Activated T-cell treated with anti-CD3 and anti-CD28 coated beads, Interleukin-2, amount 50 U/mL, for 72 hours (primary cell): ENCODE measurements at places on chromosomes 4 and X. TPM values are rescaled to one million over a fixed set of nuclear protein-coding genes. Genes with fewer than 3 reads are reported as not detected.

Gene LRP2BP
- total RNA-seq: 0.51 TPM

Gene SLC9A7
- 23.0 TPM for total RNA-seq

Gene CCSER1
- total RNA-seq: not detected

Gene NLGN3
- total RNA-seq: 2.9 TPM

- no peaks in the 10 kb centered on the region for H3K27me3 ChIP-seq
- H3K36me3 ChIP-seq: no peaks in the 10 kb centered on the region
- H3K4me1 ChIP-seq: peaks cover 44% of the 10 kb centered on the region
- H3K27ac ChIP-seq: no peak overlapping the region
- DNase-seq: no peak
Observed at GRCh38 chr4:158783785-158784184, 15.0 kb downstream of the FNIP2 start.

- DNase-seq: peak; percentile 75
- H3K4me1 ChIP-seq: peaks cover 65% of the 10 kb centered on the region
- no peaks in the 10 kb centered on the region for H3K27me3 ChIP-seq
- no peaks in the 10 kb centered on the region for H3K36me3 ChIP-seq
- H3K27ac ChIP-seq: peak overlapping the region; percentile 99
Observed at GRCh38 chr4:2570551-2571222, 34.2 kb downstream of the FAM193A start.

DNA sequence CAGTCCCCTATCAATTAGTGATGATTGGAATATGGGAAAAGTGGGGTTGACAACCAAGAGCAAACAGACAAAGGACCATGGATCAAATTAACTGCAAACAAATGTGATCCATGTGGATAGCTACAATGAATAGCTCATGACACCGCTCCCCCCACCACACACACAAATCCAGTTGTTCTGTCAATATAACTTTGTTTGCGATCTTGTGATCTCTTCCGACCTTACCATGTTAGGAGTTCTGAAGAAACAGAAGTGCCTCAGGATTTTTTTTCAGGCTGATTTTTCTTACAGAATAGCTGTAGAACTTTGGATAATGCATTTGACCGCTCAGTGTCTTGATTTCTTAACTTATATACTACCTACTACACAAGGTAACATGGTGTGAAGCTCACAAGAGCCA lies 116.6 kb downstream of the SH2D1A start:
- no peak for DNase-seq
- H3K36me3 ChIP-seq: no peaks in the 10 kb centered on the region
- H3K27ac ChIP-seq: no peak overlapping the region
- no peak overlapping the region for H3K4me3 ChIP-seq

DNA sequence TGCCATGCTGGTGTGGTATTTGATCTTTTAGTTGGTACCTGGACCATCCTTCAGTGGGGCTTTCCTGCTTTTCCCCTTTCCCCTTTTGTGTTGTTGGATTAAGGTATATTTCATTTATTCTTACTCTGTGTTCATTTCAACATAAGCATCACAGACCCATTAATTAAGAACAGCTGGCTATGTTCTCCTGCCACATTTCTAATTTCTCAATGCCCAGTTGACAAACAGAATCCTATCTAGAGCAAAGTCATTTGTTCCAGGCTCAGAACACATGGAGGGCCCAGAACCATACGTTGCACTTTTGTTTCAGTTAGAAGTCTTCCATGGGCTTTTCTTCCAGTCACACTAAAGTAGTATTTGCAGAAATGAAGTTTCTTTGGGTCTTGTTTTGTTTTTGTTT lies 46.1 kb upstream of the EOLA2 start:
- peaks cover 10% of the 10 kb centered on the region for H3K27me3 ChIP-seq
- DNase-seq: no peak
- H3K27ac ChIP-seq: no peak overlapping the region

- no peaks in the 10 kb centered on the region for H3K36me3 ChIP-seq
- no peaks in the 10 kb centered on the region for H3K4me1 ChIP-seq
- no peak overlapping the region for H3K4me3 ChIP-seq
- no peak overlapping the region for H3K27ac ChIP-seq
- H3K27me3 ChIP-seq: no peaks in the 10 kb centered on the region
- no peak for DNase-seq
Observed at GRCh38 chr4:24742773-24743172, 52.6 kb upstream of the SOD3 start.

DNA sequence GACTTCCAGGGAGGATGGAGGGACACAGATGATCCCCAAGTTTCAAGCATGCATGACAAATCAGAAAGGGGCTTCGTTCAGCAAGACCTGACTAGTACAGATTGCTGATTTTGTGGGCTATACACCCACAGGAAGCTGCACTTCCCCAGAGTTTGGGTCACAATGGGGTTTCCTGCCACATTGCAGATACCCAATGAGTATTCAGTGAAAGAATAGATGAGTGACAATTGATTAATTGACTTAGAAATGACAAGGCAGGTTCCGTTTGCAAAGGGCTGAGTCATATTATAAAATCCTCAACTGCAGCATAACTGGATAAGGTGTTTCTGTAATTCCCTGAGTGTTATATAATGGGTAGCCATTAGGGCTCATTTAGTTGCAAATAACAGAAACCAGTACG lies 146.6 kb upstream of the TBL1X start:
- H3K27me3 ChIP-seq: no peaks in the 10 kb centered on the region
- H3K4me1 ChIP-seq: peaks cover 16% of the 10 kb centered on the region
- no peaks in the 10 kb centered on the region for H3K36me3 ChIP-seq

DNA sequence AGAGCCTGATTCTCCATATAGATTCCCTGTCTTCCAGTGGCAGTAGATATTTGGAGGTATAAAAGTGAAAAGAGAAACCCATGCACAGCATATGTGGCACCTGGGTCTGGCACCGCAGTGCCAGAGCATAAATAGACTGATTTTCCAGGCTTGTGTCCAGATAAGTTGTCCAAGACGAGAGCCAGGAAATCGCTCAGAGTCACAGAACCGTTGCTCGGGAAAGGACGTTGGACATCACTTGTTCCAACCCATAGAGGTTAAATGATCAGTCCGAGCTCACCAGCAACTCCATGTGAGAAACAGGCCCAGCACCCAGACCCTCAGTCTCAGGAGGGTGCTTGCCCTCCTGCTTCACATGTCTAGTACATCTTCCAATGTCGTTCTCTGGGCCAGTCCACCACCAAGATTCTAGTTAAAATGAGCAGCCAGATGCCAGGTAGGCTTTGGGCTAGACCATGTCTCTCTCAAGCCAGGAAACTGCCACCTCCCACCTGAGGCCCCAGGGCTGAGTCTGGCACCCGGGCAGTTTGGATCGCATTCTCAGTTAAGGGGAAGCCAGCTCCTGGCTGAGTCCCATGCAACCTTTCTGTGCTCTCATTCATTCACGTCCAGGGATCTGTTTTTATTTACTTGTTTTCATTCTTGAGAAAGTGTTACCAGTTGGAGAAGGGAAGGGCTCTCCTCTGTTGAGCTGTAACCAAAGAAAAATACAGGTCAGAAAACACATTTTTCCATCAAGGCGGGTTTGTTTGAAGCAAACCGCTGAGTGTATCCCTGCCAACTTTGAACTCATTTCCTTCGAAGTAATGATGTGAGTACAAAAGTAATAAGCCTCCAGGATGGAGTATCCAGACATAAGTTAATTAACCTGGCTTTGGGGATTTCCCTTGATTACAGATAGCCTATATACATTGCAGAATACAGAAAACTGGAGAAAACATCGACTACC lies 91.7 kb downstream of the PHOX2B start:
- no peaks in the 10 kb centered on the region for H3K4me1 ChIP-seq
- no peak overlapping the region for H3K4me3 ChIP-seq
- no peak overlapping the region for H3K27ac ChIP-seq
- no peaks in the 10 kb centered on the region for H3K36me3 ChIP-seq
- H3K27me3 ChIP-seq: peaks cover 16% of the 10 kb centered on the region
- DNase-seq: no peak

- H3K4me1 ChIP-seq: no peaks in the 10 kb centered on the region
- DNase-seq: no peak
- H3K27me3 ChIP-seq: peaks cover 21% of the 10 kb centered on the region
- no peak overlapping the region for H3K4me3 ChIP-seq
- no peak overlapping the region for H3K27ac ChIP-seq
Observed at GRCh38 chrX:11525685-11526084, 140.0 kb downstream of the ARHGAP6 start.

DNA sequence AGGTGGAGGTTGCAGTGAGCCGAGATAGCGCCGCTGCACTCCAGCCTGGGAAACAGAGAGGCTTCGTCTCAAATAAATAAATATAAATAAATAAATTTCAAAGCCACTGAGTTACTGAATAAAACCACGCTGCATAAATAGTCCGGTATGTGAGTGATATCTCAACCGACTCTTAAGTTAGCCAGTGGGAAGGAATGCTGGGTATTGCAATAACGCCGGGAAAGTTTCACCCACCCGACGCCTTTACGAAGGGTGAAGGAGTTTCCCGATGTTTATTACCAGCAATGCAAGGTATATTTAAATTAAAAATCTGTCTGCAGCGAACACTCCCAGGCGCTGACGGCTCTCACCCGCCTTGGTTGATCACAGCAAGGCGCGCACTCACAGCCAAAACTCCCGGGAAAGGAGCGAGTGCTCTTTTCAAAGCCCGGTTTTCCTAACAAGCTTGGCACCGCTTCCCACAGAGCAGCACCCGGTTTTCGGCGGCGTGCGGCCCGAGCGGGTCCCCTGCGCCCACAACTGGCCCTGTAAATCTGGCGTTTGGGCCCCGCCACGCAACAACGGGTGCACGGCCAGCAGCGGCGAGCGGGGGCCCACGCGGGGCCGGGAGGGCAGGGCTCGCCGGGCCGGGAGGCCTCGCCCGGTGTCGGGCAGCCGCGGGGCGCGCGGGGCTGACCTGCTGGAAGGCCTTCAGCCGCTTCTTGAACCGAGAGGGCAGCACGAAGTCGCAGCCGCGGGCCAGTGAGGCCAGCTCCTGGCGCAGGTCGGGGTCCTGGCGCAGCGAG lies 13.7 kb downstream of the PPP2R3B start:
- H3K27ac ChIP-seq: no peak overlapping the region
- peaks cover 1% of the 10 kb centered on the region for H3K36me3 ChIP-seq
- peaks cover 24% of the 10 kb centered on the region for H3K4me1 ChIP-seq

DNA sequence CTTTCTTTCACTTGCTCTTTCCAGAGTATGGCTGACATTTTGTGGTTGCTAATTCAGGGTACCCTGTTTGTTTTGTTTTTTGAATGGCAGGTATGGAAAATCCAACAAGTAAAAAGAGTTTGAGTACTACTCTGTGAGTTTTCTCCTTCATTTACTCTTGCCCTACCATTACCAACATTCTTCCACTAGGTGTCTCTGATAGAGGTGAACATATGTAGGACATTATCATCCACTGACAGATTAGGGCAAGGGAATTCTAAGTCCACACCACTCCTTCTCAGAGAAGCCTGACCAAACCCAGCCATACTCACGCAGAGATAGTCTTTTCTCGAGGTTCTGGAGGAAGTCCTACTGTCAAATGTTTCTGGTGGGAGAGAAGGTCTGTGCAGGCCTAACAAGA lies 36.7 kb upstream of the HDAC8 start:
- no peak for DNase-seq
- peaks cover 3% of the 10 kb centered on the region for H3K4me1 ChIP-seq
- H3K36me3 ChIP-seq: peaks cover 5% of the 10 kb centered on the region
- H3K4me3 ChIP-seq: no peak overlapping the region
- peaks cover 60% of the 10 kb centered on the region for H3K27me3 ChIP-seq
- no peak overlapping the region for H3K27ac ChIP-seq

DNA sequence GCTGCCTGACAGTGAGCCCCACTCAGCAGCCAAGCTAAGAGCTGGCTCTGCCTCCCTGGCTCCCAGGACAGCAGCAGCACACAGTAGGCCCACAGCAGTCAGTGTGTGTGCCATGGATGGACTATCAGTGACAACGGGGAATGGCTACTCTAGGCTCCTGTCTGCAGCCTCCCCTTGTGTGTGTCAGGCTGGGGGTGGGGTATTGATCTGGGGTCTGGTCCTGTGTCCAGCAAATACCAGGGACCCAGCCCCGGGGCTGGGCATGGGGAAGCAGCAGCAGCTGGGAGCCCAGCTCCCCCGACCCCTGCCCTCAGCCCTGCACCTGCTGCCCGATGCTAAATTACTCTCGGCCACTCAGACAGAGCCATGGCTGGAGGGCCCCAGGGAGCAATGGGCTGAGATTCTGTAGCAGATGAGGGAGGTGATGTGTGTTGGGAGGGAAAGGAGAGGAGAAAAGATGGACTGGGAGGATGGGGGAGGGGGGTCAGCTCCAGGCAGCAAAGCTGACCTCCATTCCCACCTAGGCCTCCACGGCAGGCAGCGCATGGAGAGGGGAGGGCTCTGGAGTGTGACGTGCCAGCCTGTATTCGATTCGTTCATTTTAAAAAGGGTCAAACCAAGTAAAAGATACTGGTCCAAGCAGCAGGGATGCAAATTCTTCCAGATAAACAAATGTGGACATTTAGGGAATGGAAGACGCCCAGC lies 61.3 kb upstream of the CRMP1 start:
- no peak for DNase-seq
- H3K27ac ChIP-seq: no peak overlapping the region
- H3K4me1 ChIP-seq: no peaks in the 10 kb centered on the region
- H3K27me3 ChIP-seq: no peaks in the 10 kb centered on the region
- no peak overlapping the region for H3K4me3 ChIP-seq
- no peaks in the 10 kb centered on the region for H3K36me3 ChIP-seq

- no peak overlapping the region for H3K27ac ChIP-seq
- H3K27me3 ChIP-seq: peaks cover 7% of the 10 kb centered on the region
- no peaks in the 10 kb centered on the region for H3K4me1 ChIP-seq
- no peak overlapping the region for H3K4me3 ChIP-seq
- no peaks in the 10 kb centered on the region for H3K36me3 ChIP-seq
- no peak for DNase-seq
Observed at GRCh38 chr4:151314479-151314878, 10.9 kb downstream of the SH3D19 start.
